ENCODE measurements at places on chromosomes 11 and 22. TPM values are rescaled to one million over a fixed set of nuclear protein-coding genes. Genes with fewer than 3 reads are reported as not detected.

- no peaks in the 10 kb centered on the region for H3K36me3 ChIP-seq
- no peak for DNase-seq
- H3K27me3 ChIP-seq: no peaks in the 10 kb centered on the region
- H3K4me3 ChIP-seq: no peak overlapping the region
- H3K27ac ChIP-seq: no peak overlapping the region
Measured at GRCh38 chr11:42837994-42838393, 473.8 kb upstream of the API5 start.

DNA sequence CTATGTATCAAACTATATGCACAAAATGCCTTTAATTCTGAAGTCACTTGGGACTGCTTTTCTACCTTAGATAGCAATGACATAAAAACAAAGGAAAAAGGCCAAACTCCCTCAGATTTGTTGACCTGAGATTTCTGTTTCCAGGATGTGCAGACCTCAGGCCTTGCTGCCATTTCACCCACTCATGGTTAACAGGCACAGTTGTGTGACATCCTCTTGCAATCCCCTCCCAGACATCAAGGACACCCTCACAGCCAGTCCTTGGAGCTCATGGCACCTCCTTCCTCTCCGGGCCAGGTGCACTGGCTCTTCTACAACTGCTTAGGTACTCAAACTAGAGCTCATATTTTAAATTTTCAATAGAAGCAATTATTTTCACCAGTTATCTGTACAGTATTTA lies 37.3 kb downstream of the SERPIND1 start:
- no peak overlapping the region for H3K27ac ChIP-seq
- no peak overlapping the region for H3K4me3 ChIP-seq
- H3K27me3 ChIP-seq: no peaks in the 10 kb centered on the region
- H3K36me3 ChIP-seq: peaks cover 80% of the 10 kb centered on the region

Gene MUC2
- not detected for total RNA-seq

DNA sequence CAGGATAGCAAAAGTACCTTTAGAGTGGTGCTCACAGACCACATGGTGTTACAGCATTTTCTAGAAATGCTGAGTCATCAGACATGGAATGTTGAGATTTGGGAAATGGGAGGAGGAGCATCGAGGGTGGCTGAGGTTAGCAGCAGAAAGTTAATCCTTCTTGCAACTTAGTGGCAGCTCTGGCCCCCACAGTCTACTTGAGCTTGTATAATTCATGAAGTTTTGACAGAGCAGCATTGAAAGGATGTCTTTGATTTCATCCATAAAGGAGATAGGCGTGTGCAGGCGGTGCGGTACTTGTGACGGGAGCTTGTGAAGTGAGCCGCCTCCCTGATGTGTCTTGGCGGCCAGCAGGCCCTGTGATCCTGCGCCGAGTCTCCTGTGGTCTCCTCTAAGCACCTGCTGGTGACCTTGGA lies 330.5 kb downstream of the TBC1D22A start:
- H3K36me3 ChIP-seq: peaks cover 37% of the 10 kb centered on the region
- H3K27me3 ChIP-seq: no peaks in the 10 kb centered on the region
- peaks cover 43% of the 10 kb centered on the region for H3K4me1 ChIP-seq

GRCh38 chr11:64777449-64778222 lies 706 bp downstream of the SF1 start:
- peaks cover 51% of the 10 kb centered on the region for H3K36me3 ChIP-seq
- peak overlapping the region; percentile 87 for H3K27ac ChIP-seq
- DNase-seq: peak; percentile 79
- H3K27me3 ChIP-seq: no peaks in the 10 kb centered on the region
- H3K4me1 ChIP-seq: peaks cover 79% of the 10 kb centered on the region
